ENCODE measurements at places on chromosomes 1 and 21.

- no peak for DNase-seq
These were observed 41.0 kb downstream of the KCND3 start for GRCh38 chr1:111948209-111949171.

GRCh38 chr21:35405981-35406380, 356.9 kb upstream of the RUNX1 start:
- no peak for DNase-seq

DNA sequence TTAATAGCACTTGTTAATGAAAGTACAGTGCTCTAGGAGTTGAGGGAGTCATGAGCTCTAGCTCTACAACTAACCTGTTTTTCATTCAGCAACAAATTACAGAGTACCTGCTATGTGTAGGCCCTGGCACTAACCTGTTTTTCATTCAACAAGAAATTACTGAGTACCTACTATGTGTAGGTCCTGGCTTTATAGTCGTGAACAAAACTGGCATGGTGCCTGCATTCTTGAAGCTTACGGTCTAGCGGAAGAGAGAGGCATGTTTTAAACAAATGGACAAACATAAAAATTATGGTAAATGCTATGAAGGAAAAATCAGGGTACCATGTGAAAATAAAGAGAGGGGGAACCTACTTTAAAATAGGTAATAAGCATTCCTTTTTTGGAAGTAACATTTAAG, 2.2 kb upstream of the UBAP2L start:
- no peak for DNase-seq

GRCh38 chr21:29418813-29419212, 120.1 kb downstream of the BACH1 start:
- no peak for DNase-seq

- DNase-seq = no peak
These were observed 1.8 kb upstream of the RPS6KC1 start for GRCh38 chr1:213049232-213049631.

DNA sequence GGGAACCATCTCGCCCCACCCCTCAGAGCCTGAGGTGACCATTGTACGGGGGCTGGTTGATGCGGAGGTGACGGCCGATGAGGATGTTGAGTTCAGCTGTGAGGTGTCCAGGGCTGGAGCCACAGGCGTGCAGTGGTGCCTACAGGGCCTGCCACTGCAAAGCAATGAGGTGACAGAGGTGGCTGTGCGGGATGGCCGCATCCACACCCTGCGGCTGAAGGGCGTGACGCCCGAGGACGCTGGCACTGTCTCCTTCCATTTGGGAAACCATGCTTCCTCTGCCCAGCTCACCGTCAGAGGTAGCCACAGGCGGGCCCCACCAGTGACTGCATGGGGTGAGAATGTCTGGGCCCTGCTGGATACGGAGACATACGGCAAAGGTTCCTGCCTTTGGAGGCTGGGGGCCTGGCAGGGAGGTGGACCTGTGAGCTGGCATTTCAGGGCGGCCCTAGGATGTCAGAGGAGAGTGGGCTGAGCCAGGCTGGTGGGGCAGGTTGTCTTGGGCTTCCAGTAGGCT, 98.5 kb downstream of the TRIM11 start:
- no peak for DNase-seq

DNA sequence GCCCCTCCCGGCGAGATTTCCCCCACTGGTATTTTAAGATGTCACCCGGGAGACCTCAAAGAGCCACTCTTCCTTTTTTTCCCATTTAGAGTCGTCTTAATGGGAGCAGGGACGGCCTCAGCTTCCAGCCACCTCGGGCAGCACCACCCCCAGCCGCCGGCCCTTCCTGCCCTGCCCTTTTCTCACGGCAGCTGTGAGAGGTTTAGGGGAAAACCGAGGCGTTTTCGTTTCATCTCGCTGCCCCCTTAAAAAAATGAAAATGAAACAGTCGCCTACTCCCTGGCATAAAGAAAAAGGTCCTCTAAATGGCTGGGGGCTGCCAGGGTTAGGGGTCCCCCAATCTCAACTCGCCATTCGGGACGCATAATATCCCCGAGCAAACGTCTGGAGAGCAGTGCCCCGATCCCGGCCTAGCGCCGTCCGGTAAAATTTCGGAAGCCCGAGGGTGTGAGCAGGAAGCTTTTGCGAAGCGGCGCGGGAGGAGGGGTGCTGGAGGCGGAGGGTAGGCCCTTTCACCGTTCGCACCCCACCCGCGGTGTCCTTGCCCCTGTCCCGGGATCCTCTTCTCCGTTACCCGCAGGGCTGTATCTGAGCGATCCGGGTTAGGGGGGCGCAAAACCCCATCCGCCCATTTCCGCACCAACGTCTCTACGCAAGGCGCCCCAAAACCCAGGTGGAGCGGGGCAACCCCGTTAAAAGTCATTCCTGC, 1.2 kb downstream of the RUNX3 start:
- DNase-seq = peak; percentile 66

DNA sequence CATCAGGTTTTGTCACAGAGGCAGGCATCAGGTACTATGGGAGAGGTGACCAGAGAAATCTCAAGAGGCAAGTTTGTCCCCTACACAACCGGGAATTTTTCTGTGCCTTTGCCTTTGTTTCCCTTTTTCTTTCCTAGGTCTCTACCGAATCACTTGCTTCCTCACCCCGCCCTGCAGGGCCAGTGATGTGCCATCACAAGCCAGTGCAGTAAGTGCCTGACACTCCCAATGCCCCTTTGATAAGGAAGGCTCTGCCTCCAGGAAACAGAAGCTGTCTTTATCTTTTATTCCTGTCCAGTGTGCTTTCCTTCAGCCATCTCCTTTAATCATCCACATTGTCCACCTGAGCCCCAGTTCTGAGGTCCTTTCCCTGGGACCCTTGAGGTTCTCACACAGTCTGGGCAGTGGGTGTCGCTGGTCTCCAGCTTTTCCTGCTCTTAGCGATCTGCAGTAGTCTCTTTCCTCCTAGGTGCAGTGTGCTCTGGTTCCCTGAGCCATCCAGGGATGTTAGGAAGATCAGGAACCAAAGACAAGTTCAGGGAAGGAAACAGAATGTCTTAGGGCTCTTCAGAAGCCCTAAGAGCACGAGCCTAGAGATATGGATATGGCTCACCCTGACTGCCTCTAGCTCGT, 36.6 kb downstream of the GJA5 start:
- no peak for DNase-seq

DNA sequence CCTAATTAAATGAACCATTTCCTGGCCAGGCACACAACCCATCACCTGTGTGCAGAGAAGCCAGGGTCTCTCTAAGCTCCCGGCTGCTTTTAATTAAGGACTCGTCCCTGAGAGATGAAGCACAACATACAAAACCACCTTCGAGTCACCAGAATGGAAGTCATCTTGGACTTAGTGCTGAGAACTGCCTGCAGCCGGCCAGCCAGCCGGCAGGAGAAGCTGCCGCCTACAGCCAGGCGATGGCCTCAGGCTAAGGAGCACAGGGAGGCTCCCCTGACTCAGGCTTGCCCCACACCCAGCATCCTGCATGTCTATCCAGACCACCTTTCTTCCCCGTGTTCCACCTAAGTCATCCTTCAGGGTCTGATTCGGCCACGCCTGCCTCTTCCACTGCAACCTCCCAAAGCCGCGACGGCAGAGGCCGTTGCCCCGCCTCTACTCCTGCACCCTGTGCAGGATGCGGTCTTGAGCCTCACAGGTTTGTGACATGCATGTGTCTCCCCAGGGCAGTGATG, 83.6 kb downstream of the SLC66A1 start:
- no peak for DNase-seq

- no peak for DNase-seq
These were observed 6.7 kb downstream of the DHX9 start for GRCh38 chr1:182845894-182846293.

DNA sequence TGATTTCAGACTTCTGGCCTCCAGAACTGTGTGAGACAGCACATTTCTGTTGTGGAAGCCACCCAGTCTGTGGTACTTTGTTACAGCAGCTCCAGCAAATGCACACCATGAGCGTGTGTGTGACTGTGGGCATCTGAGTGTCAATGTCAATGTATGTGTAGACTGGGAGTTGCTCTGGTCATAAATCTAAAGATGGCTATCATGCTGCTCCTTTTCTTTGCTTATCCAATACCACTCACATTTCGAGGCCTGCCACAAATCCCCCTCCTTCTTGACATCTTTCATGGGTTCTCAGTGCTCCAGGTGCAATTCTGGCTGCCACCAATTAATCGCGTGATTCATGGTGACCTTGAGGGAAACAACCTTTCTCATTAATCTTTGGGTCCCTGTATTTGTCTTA, 141.2 kb downstream of the RWDD3 start:
- no peak for DNase-seq

DNA sequence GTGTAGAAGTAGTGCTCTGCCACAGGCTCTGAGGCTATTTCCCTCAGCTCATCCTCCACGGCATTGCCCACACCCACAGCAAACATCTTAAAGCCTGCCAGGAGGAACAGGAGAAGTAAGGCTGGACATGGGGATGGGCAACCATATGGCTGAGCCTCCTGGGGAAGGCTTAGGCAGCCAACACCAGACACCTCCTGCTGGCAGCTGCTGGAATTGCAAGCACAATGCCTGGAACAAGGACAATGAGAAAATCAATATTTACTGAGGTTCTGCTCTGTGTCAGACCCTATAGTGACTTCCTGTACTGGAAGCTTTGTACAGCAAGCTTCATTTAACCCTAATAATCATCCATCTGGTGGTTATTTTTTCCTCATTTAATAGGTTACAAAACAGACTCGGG, 8.2 kb downstream of the MATN1 start:
- peak; percentile 45 for DNase-seq
